ENCODE measurements at places on chromosomes 6 and 20.

DNA sequence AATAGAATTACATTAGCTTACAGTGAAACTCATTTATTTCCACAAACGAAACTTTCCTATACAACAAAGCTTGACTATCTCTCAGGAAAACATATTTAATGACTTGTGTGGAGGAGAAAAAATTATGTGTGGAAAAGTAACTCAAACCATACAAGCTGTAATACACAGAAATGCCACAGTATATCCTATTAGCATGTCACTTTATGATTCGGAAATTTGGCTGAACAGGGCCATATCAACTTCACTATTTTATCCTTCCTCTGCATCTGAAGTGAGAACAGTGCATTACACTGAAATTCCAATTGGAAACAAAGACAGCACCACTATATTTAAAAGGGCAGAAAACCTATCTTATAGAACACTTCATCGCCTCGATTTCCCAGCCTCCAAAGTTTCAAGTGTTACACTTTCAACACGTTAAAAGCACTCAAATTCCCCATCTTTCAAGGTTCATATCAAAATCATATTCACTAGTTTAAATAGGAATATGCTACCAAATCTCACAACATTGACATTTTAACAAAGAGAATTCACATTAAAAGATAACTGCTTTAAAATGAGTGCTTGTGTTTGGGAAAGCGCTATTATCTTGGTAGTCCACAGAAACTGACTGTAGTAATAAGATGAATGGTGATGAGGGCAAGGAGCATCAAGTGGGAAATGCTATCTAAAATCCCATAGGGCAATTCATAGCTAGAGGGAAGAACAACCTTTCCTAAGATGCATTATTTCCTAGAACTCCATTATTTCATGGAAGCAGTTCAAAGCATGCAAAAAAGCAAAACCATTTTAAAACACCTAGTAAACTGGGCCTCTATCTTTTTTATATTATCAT lies 1.8 kb downstream of the REV3L start:
- no peak for DNase-seq

DNA sequence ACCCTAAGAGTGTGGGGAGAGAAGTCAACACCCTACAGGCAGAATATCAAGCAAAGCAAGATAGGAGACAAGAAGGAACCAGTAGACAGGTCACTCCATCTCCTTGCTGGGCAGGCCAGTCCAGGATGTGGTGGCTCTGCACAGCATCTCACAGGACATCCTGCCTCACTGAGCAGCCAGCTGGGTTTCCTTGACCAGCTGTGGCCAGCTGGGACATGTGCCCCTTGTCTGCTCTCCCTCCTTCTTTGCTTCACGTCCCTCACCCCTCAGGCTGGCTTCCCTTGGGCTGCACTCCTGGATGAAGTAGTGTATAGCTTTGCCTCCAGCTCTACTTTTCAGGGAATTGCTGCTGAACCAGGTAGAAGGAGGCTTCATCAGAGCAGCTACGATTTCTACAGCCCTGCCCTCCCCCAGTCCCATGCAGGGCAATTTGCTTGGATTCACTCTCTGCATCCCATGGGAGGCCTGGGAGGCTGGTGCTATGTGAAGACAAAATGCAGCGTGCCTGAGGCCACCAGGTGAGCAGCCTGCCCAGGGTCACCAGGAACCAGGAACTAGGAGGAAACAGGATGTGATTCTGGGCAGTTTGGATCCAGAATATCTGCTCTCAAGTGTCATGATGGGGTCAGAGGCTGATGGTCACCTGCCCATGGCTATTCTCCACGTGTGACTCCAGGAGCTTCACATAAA lies 110.0 kb upstream of the PMEPA1 start:
- no peak for DNase-seq

- DNase-seq: no peak
Measured at GRCh38 chr6:112557435-112557834, 210.3 kb downstream of the RFPL4B start.

DNA sequence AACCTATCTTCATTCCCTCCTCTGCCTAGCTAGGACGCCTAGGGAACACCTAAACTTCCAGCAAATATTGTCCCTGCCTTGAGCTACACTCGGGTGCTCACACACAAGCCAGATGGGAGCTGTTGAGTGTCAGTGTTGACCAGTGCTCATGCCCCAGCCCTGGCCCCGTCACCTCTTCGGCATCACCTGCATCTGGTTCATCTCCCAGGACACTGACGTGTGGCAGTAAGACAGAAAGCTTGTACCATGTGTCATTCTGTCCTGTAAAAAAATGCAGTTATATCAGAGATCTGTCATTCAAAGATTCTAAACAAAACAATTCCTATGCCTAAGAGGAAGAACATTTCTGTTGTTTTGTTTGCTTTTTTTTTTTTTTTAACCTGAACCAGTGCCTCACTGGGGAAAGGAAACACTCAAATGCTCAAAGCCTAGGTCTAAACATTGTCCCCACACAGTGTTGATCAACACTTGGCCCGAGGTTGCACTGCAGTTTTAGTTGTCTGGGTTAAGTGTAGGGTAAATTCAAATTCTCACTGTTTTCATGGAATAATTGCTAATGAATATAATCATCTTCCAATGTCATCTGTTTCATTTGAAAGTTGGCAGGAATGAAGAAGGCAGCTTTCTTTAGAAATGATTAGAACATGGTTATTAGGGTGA lies 102.7 kb upstream of the SASH1 start:
- DNase-seq: no peak

GRCh38 chr6:147201885-147202515 lies 2.2 kb upstream of the STXBP5 start:
- DNase-seq: no peak

GRCh38 chr6:125050663-125051318 lies 88.6 kb downstream of the RNF217 start:
- DNase-seq: no peak

Data from cortex of kidney (tissue), 1 donor.